Stimulated activated naive CD8-positive, alpha-beta T cell treated with anti-CD3 and anti-CD28 coated beads, Interleukin-15, amount 100 ng/mL, for 72 hours (primary cell): ENCODE measurements at places on chromosomes 7 and 10.
A peak's percentile ranks its signal among the peaks of the same experiment; 100 is the strongest.

DNA sequence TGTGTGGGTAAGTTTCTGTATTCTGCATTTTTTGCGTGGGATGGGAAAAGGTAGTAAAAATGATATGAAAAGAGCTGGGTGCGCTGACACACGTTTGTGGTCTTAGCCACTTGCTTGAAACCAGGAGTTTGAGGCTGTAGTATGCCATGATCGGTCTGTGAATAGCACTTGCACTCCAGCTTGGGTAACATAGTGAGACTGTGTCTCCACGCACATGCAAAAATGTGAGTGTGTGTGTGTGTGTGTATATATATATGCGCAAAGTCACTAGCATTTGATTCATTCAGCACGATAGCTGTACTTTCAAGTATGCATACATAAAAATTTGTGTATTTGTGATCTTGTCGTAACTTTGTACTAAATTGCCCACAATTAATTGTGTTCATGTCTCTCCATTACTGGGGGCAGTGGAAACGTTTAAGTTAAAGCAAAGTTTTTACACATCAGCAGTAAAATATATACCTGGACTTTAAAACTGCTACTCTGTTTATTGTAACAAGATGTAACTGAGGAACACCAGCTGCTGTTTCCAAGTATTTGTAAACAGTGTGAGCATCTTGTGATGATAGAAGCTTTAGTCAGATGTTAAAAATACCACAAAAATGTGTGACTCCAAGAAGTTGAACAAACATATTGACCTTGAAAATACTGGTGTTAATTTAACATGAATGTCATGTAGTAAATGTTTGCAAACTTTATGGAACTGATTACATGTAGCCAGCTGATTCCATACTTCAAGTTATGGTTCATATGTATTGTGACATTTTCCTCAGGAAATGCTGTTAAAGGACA lies 1.6 kb downstream of the ZRANB1 start:
- DNase-seq: no peak

- no peak for DNase-seq
Measured at GRCh38 chr7:29480451-29480850, 83.2 kb upstream of the PRR15 start.

DNA sequence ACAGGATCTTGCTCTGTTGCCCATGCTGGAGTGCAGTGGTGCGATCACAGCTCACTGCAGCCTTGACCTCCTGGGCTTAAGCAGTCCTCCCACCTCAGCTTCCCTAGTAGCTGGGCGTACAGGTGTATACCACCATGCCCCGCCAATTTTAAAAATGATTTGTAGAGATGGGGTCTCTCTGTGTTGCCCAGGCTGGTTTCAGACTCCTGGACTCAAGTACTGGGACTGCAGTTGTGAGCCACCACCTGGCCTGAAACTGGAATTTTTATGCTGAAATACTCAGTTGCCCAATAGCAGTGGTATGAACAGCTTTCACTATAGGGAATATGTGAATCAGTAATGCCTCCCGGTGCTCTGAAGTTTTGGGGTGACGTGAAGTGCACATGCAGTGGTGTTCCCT lies 7.6 kb downstream of the ZRANB1 start:
- DNase-seq: no peak

GRCh38 chr7:107044347-107045194 lies at the start of gene PRKAR2B:
TSS of gene PRKAR2B (plus strand) at chr7:107044705. CDS start at chr7:107044908, 203 bp downstream.
- peak; percentile 68 for DNase-seq

DNA sequence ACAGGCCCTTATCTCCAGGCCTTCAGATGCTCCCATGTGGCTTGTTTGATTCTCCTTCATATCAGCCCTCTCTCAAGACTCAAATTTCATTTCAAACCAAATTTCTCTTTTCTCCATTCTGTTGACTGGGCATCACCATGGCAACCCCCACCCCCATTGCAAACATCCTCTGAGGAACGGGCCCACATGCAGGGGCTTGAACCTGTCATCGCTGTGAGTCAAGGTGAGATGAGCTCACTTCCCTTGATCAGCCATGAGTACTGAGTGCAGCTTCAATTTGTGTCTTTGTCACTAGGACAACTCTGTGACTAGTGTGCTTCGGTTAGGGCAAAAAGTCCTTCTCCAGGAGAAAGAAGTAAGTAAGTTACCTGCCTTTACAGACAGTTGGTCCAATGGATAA lies 41.9 kb downstream of the CALML3 start:
- DNase-seq: no peak

DNA sequence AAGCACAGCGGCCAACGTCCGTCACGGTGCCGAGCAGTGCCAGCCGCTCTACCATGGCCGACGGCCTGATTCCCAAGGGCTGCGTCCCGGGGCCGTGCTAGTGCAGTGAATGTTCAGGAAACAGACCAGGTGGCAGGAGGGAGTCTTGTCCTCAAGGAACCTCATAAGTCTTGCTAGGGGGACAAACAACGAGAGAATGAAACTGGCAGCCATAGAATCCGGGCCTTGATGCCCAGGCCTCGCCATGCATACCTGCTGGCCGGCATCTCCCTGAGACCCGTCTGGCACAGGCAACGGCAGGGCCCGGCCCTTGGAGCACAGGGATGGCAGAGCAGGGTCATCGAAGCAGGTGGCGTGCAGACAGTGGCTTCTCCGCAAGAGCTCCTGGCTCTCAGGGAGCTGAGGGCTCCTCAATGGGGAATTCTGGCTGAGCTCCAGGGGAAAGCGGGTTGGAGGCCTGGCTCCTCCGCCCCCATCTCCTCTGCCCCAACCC lies 58.8 kb downstream of the DIP2C start:
- no peak for DNase-seq

DNA sequence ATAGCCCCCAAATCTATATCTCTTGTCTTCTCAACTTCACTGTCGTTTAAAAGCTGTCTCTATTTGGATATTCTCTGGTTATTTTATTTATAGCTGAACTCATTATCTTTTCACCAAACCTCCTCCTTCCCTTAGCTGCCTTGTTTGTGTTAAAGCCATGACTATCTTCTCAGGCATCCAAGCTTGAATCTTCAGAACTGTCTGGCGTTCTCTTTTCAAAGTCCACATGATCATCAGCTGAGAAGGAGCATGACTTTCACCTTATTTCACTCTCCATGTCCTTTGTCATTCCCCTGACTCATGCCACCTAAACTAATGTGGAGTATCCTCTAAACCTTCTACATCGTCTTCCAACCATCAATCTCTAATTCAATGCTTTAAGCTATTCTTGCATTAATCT lies 5.7 kb upstream of the GLCCI1 start:
- no peak for DNase-seq

DNA sequence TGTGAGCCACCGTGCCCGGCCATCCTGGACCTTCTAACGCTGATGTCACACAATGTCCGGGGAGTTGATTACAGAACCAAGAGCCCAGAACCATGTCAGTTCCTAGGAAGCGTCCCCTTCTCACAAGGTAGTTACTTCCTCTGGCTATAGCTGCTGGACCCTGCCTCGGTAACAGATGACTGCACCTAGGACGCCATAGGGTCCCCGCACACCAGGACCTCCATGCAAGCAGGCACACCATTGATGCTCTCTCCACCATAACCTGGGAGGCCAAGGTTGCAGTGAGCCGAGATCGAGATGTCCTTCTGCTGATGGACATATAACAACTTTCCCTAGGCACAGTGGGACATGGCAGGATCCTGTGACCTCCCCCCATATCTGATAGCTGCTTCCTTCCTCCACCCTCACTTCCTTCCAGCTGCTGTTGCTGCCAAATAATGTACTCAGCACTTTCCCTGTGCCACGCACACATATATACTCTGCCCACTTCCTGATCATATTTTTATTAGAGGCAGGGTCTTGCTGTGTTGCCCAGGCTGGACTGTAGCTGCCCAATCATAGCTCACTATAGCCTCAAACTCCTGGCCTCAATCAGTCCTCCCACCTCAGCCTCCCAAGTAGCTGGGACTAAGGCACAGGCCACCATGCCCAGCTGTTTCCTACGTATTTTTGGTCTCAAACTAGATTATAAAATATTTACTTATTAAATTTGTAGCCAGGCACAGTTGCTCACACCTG lies 3.5 kb upstream of the SNX8 start:
- no peak for DNase-seq

DNA sequence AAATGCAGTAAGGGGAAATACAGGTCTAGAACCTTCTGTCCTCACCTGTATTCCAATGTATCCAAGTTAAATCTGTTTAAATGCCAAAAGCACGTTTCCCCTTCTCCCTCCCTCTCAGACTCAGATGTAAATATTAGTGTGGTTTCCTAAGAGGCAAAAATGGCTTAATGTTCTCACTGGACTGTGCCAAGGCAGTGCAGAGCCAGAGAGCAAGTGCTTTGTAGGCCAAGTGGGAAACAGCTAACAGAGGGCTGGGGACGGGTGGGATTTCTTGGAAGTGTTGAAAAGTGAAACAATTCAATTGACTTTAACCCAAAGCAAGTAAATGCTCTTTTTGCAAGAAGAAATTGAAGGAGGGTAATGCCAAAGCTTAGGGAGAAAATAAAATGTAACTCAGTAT lies 103.1 kb downstream of the GSAP start:
- DNase-seq: no peak

DNA sequence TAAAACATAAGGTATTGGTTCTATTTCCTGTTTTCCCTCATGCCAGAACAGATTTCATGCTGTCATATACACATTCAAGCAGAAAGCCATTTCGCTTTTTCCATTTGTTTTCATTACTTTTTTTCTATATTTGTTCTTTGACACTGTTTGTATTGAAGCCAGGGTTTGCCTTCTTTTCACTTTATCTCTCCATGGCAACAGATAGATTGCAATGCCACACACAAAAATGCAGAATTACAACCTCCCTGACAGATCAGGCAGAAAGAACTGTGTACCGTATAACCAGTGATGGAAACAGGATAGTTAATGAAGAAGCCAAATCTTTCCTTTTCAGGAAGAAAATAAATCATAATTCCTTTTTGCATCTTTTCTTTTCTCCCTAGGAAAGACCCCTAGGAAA lies 103.0 kb upstream of the PCGF5 start:
- no peak for DNase-seq

- DNase-seq: peak; percentile 45
Measured at GRCh38 chr10:110009736-110010475, 2.1 kb downstream of the ADD3 start.

DNA sequence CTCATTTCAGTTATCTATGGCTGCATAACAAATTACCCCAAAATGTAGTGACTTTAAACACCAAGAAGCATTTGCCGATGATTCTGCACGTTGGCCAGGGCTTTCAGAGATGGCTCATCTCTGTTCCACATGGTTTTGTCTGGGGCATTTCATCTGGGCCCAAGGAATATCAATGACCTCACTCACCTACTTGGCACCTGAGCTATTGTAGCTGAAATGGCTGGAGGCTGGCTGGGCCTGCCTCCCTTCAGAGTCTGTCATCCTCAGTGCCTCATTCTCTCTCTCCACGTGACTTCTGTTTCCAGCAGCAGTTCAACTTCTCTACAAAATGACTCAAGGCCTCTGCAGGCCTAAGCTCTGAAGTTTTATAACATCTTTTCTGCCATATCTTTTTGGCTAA lies 119.4 kb upstream of the PRR15 start:
- no peak for DNase-seq

DNA sequence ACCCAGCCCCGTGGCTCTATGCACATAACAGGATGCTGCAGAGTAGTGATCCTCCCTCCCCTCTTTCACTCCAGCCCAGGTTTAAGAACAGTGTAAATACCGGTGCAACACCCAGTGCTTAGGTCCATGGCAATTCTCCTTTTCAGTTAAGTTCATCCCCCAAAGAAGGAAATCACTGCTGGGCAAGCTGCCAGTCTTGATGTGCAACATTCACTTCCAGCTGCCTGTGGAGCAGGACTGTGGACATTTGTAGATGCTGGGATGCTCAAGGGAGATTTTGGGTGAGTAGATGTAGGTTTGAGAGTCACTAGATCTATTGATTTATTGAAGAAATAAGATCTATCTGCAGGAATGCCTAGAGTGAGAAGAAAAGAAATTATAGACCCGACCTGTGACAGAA lies 294.3 kb upstream of the KIAA1217 start:
- no peak for DNase-seq

GRCh38 chr7:140053812-140054539 lies 8.8 kb downstream of the PARP12 start:
- no peak for DNase-seq

- DNase-seq: peak; percentile 54
Measured at GRCh38 chr10:111076682-111077478, at the start of gene ADRA2A. TSS of gene ADRA2A (plus strand) at chr10:111077029. CDS start at chr10:111077997, 968 bp downstream.

GRCh38 chr10:35743851-35744250 lies 101.8 kb upstream of the FZD8 start:
- DNase-seq: no peak

DNA sequence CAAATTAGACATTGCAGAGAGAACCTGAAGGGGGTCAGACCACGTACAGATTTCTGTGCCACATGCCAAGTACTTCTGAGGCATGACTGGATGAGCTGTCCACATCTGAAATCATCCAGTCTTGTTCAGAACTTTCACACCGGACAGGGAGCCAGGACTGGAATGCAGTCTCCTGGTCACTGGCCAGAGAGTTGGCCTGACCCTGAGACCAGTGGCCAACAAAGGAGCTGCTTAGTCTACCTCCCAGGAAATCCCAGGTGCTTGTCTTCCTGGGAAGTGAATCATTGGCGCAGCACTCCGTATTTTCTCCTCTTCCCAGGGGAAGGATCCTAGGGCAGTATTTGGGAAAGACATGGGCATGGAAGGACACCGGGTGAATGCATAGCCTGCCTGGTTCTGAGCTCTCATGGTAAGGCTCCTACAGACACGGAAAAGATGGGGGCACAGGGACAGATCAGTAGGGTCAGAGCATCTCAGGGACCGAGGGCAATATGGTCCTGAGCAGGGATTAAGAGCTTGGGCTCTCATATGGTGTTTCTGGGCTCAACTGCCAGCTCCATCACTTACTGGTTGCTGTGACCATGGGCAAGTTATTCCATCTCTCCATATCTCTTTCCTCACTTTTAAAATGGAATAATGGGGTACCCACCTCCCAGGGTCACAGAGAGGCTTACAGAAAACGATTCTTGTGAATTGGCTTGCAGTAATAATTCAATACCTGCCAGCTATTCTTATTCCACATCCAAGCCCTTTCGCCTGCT lies 1.3 kb upstream of the SCD start:
- no peak for DNase-seq

GRCh38 chr10:14003517-14004184 lies 327.1 kb downstream of the FRMD4A start:
- no peak for DNase-seq

GRCh38 chr7:75987805-75988567 lies 6.4 kb downstream of the TMEM120A start:
- DNase-seq: no peak

- DNase-seq: no peak
Measured at GRCh38 chr10:129655007-129655678, 188.1 kb downstream of the MGMT start.

GRCh38 chr7:109956916-109957315 lies 1134.0 kb upstream of the LRRN3 start:
- DNase-seq: no peak

GRCh38 chr7:129134356-129134987 lies 10.0 kb upstream of the TSPAN33 start:
- DNase-seq: no peak

DNA sequence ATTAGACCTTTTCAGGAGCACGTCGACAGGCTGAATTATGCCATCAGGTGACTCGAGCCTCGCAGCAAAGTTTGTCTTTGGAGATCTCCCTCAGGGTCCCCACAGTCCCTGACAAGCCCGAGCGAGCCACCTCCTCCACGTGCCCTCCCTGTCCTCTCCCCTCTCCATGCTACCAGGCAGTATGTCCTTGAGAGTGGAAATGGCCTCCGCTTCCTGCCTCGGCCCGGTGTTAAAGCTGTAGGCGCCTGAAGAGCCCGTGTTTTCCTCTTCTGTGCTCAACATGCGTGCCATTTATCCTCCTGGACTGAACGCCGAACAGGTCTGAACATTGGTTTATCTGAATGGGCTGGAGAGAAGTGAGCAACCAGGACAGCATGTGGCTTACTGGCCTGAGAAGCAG lies 82.6 kb downstream of the GPR26 start:
- DNase-seq: no peak
